Neuronal stem cell (in vitro differentiated cells): ENCODE measurements at places on chromosomes 6 and 20.

GRCh38 chr20:10216146-10216791 is 2.4 kb upstream of the SNAP25 start:
- no peak for DNase-seq
- H3K27me3 ChIP-seq, result no peaks in the 10 kb centered on the region
- H3K36me3 ChIP-seq, result no peaks in the 10 kb centered on the region
- H3K27ac ChIP-seq, result no peak overlapping the region
- H3K4me1 ChIP-seq, result peaks cover 7% of the 10 kb centered on the region
- H3K4me3 ChIP-seq, result no peak overlapping the region

GRCh38 chr20:62409931-62410745 is 3.1 kb upstream of the CABLES2 start:
- no peak overlapping the region for H3K27ac ChIP-seq
- H3K4me1 ChIP-seq, result peaks cover 18% of the 10 kb centered on the region
- H3K27me3 ChIP-seq, result peaks cover 73% of the 10 kb centered on the region
- DNase-seq, result peak; percentile 65
- H3K36me3 ChIP-seq, result no peaks in the 10 kb centered on the region

DNA sequence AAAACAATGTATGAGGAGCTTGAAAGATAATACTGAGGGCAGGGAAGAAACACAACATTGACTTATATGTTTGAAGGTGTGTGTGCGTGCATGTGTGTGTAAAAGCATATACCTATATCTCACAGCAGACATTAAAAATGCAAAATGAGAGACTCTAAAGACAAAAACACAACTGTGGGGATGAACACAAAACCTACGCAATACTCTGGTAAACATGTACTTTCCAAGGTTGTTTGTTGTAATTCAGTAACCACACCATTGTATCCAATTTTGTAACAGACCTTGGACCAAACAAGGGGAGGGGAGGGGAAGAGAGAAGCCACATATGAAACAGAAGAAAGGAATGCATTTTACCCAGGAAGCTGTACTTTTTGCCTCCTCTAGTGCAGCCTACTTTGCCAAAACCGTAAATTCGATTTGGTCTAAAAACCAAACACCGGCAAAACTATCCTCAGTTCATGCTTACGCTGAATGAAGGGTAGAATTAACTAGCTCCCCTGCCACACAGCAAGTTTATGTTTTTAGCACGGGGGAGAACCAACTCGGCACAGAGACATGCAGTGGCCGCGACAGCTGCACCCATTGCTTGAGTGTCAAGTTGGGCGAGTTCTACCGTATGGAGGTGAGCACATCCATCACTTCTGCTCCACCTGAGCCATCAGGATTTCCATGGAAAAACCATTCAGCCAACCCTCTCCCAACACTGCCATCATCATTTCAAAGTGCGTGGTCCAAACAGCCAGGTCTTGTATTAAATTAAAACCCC is 50.0 kb downstream of the CNKSR3 start:
- H3K27me3 ChIP-seq, result no peaks in the 10 kb centered on the region
- no peaks in the 10 kb centered on the region for H3K36me3 ChIP-seq
- DNase-seq, result no peak
- H3K27ac ChIP-seq, result no peak overlapping the region

- no peaks in the 10 kb centered on the region for H3K27me3 ChIP-seq
- H3K27ac ChIP-seq, result no peak overlapping the region
- H3K4me1 ChIP-seq, result no peaks in the 10 kb centered on the region
- DNase-seq, result no peak
- H3K36me3 ChIP-seq, result no peaks in the 10 kb centered on the region
- H3K4me3 ChIP-seq, result no peak overlapping the region
Observed at GRCh38 chr20:2327620-2328555, 32.1 kb downstream of the TGM3 start.

- H3K27me3 ChIP-seq, result no peaks in the 10 kb centered on the region
- no peak overlapping the region for H3K4me3 ChIP-seq
- no peak overlapping the region for H3K27ac ChIP-seq
- H3K4me1 ChIP-seq, result no peaks in the 10 kb centered on the region
- no peak for DNase-seq
Observed at GRCh38 chr6:80689716-80690395, 583.4 kb downstream of the BCKDHB start.

DNA sequence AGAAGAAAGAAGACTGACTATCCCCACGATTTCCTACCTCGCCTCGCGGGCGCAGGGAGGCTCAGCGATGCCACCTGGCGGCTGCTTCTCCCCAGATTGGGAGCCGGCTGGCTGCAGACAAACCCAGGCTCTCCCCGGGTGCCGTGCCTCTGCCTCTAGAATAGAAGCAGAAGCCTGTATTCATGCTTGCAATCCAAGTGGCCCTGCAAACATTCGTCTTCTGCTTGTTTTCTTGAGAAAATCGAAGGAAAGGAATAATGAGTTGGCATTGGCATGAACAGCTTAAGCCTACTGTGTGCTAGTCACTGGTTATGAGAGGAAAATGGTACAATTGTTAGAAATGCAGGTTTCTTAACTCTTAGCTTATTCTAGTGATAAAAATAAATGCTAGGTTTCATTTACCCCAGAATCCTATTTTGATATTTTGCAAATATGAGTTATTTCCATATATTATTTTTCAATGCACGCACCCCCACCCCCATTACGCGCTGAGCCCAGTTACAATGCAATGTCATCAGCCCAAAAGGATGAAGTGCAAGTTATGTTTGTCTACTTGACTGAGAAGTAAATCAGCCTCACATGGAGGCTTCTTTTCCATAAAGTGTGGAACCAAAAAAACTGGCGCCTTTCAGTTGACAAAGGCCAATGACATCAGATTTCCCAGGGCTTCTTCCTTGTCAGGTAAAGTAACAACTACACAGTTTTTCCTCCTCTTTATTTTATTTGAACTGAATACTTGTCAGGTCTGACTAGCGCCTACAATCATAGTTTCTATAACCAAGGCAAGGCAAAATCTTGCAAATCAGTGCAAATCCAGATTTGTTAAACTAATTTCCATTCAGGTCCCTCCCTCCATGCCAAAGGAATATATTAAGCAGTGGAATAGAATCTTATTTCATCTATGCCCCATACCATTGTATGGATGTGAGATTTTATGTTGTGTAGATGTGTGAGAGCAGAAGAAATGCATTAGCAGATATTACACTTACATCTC is 3.9 kb upstream of the SOX4 start:
- H3K4me3 ChIP-seq, result peak overlapping the region; percentile 78
- no peak overlapping the region for H3K27ac ChIP-seq
- H3K27me3 ChIP-seq, result no peaks in the 10 kb centered on the region
- no peaks in the 10 kb centered on the region for H3K36me3 ChIP-seq
- H3K4me1 ChIP-seq, result peaks cover 6% of the 10 kb centered on the region

- no peaks in the 10 kb centered on the region for H3K27me3 ChIP-seq
- no peak overlapping the region for H3K27ac ChIP-seq
- no peaks in the 10 kb centered on the region for H3K4me1 ChIP-seq
- DNase-seq, result no peak
Observed at GRCh38 chr6:33599413-33599938, 19.4 kb upstream of the BAK1 start.
